NCI-H2081 (cell line): ENCODE measurements at places on chromosomes 16 and 17.
A peak's percentile ranks its signal among the peaks of the same experiment; 100 is the strongest.

- DNase-seq = no peak
These were observed 10.5 kb downstream of the CBFB start for GRCh38 chr16:67039260-67040020.

DNA sequence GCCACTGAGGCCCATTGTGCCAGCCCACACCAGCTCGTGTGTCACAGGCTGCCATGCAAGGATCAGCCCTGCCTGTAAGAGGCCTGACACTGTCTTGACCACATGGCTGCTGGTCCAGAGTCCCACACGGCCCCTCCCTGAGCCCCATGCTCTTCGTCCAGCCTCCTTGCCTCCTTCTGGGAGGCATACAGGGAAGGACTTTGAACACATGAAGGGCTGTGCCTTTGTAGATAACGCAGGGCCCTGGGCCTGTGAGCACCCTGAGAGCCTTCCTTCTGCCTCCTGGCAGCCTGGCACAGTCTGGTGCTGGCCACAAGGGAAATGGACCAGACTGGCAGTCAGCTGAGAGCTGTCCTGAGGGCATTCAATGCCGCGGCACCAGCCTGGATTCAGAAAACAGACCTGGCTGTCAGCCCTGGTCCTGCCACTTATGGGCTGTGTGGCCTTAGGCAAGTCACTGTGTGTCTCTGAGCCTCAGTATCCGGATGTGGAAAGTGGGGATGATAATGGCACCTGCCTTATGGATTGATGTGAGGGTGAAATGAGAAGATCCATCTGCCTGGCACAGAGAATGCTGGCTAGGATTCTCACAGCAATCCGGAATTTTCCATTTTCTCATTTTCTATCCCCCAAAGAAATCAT, 19.2 kb upstream of the SPNS2 start:
- no peak for DNase-seq

DNA sequence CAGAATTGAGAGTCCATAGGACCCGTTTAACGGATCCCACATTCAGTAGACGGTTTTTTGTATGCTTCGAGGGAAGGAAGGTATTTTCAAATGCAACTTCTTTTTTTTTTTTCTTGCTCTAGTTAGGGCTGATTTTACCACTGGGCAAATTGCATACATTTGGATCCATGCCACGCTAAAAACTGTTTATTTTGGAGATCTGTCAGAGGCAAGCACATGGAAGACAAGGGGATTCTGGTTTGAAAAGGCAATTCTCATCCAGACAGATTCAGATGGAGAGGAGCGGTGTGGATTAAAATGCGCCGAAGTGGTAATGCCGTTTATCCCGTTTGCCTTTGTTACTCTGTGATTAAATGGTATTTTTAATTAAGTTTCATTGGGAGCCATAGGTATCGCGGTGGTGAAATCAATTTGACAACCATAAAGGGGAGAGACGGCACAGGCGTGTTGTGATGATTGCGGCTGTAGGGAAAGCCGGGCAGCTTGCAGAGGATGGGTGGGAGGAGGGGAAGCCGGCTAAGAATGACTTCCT, 170.4 kb downstream of the IRX3 start:
- DNase-seq = peak; percentile 62

GRCh38 chr17:66755101-66755943, 79.6 kb upstream of the CACNG5 start:
- peak; percentile 96 for DNase-seq

- no peak for DNase-seq
These were observed 23.9 kb upstream of the KLHDC4 start for GRCh38 chr16:87789437-87790291.

GRCh38 chr16:86444261-86444660, 66.1 kb upstream of the FOXF1 start:
- DNase-seq = no peak

GRCh38 chr17:37386462-37386861, 10.7 kb downstream of the C17orf78 start:
- no peak for DNase-seq

DNA sequence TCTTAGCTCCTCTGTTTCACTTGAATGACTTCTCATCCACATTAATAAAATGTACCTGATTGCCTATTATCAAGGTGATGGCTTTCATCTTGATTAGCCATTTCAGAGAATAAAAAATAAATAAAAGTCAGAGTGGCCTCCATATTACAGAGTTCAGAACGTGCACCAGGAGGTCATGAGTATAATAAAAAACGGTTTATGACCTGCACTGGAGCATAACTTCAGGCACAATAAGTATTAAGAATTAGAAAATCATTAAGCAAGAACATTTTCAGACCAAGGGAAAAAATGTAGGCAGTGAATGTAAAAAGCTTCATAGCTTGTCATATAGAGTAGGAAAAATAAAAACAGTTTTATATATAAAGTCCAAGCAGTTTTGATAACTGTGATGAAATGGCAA, 11.4 kb downstream of the METTL9 start:
- DNase-seq = no peak

GRCh38 chr17:79609049-79609589, 1.7 kb downstream of the RBFOX3 start:
- no peak for DNase-seq

GRCh38 chr17:36124879-36125824, 21.5 kb downstream of the CCL4 start:
- no peak for DNase-seq

GRCh38 chr16:65510850-65511249, 389.0 kb upstream of the CDH11 start:
- DNase-seq = no peak
